ENCODE measurements at places on chromosomes 1 and 21.

DNA sequence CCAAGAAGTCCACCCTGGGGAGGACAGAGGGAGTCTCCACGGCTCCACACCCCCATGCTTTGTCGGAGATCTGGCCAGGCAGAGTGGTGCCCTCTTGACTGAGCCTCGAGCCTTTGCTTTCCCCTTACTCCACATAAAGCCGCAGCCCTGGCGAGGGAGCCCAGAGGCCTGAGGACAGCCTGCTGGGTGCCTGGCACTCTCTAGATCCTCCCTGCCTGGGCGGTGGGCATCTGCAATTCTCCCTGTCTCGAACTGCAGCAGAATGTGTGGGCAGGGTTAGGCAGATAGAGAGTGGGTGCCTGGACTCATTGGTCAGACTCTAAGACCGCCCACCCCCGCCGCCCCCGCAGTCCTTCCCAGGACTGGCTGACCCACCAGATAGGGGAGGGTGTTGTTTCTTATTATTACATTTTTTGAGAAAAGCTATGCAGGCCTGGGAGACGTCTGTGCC, 13.9 kb downstream of the EPHX1 start:
- no peak for DNase-seq

DNA sequence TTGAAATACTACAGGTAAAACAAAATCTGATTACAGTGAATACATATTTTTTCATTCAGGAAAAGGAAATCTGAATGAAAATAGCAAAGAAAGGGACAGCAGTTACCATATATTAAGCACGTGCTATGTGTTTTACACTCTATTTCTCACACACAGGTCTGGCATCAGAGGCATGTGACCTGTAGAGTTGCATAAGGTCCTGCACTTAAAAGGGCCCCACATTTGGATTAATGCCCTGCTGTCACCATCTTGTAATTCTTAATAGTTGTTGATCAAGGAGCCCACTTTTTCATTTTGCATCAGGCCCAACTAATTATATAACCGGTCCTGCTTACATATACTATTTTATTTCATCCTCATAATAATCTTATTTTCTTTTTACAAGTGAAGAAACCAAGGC, 125.8 kb downstream of the LRRC40 start:
- DNase-seq = no peak

GRCh38 chr1:212853658-212854057, 4.4 kb upstream of the FLVCR1 start:
- DNase-seq = no peak

- DNase-seq = peak; percentile 39
These were observed 43.7 kb downstream of the DISP3 start for GRCh38 chr1:11522400-11523235.

- DNase-seq = peak; percentile 66
These were observed 361.5 kb upstream of the ZP4 start for GRCh38 chr1:238252033-238252802.

DNA sequence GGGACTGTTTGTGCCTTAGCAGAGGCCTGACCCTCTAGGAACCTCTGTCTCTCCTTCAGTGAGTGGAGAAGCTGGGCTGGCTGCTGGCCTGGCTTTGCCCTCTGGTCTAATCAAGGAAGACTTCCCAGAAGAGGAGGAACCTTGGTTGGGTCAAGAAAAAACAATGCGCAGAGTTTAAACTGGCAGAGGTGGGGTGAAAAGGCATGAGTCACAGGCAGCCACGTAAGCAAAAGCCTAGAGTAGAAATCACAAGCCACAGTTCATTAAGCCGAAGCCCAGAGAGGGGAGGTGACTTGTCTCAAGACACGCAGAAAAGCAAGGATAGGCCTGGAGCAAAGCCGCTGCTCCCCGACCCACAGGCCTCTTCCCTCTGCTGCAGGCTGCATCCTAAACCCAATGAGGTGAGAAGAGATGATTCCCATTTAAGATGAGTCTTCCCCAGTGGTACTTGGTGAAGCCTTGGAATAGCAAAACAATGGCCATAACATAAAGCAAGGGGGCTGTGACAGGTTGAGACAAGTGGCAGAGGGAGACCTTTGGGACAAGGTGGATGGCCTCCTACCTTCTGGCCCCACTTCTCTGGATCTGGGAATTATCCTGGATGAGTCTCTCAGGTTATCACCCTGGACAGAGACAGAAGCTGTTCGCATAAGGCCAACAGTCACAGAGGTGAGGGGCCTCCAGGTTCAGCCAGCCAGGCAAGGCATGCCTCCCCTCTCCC, 7.7 kb downstream of the PDZK1IP1 start:
- no peak for DNase-seq

GRCh38 chr1:93446837-93447451, 974 bp upstream of the FNBP1L start:
- DNase-seq = no peak

DNA sequence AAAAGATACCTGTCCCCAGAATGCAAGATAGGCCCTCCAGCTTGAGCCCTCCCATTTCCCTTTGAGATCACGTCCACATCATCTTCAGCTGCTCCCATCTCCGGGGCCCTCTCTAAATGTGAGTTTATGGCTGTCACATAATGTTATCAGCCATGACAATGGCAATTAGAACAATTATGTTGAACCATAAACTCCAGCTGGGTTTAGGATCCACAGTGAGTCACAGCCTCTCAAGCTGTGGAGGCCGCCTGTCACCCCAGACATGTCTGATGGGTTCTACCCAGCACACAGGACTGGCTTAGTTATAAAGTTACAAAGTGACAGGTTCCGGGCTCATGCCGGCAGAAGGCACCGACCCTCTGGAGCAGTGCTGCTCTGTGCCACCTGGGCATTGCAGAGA, 597.3 kb downstream of the PTPRU start:
- no peak for DNase-seq

DNA sequence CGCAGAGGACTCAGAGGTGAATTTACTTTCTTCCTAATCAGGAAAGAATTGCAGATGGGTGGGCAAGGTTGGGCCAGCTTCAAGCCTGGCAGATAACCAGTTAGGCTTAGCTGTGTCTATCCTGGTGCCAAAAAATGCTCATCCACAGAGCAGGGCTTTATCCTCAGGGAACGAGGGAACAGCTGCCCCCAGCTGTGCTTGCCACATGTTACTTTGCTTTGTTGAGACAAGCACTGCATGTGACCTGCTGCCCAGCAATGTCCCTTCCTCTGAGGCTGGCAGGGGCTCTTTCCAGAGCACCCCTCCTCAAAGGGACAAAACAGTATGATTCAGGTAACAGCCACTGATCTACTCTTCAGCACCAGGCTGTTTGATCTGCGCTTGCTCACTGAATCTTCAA, 505.1 kb upstream of the USP24 start:
- peak; percentile 71 for DNase-seq

DNA sequence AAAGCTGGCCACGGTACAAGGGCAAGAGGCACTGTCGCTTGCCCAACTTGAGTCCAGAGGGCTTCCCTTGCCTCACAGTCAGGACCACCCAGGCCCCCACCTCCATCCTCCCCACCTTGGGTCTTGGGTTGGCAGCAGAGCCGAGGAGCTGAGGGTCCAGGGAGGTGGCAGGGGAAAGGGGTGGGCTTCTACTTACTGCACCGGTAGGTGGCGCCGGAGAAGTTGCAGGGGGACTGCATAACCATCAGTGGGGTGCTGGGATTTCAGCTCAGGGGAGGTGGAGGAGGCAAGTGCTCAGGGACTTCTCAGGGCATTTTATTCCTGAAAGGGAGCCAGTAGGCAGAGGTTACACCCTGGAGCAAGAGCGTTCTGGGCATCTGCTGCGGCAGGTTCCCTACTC, 44.0 kb downstream of the TRIM62 start:
- DNase-seq = no peak

GRCh38 chr1:46774297-46774696, 24.5 kb upstream of the CYP4B1 start:
- no peak for DNase-seq

- DNase-seq = no peak
These were observed 32.6 kb upstream of the RD3 start for GRCh38 chr1:211524521-211524920.

DNA sequence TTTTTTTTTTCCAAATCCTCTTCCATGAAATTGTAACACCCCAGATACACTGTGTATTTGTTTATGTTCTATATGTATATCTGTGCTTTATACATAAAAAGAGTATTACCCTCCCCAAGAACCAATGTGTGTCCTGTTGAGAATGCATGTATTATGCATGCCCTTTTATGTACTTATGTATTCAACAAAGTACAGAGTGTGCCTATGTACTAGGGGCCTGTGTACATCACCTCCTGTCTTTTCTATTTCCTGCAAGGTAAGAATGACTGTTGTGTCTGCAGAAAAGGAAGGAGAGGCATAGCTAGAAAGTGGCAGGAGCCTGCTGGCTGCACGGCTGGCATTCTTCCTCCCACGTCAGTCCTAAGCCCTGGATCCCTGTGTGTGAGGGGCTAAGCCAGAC, 7.0 kb downstream of the TMEM61 start:
- DNase-seq = no peak

DNA sequence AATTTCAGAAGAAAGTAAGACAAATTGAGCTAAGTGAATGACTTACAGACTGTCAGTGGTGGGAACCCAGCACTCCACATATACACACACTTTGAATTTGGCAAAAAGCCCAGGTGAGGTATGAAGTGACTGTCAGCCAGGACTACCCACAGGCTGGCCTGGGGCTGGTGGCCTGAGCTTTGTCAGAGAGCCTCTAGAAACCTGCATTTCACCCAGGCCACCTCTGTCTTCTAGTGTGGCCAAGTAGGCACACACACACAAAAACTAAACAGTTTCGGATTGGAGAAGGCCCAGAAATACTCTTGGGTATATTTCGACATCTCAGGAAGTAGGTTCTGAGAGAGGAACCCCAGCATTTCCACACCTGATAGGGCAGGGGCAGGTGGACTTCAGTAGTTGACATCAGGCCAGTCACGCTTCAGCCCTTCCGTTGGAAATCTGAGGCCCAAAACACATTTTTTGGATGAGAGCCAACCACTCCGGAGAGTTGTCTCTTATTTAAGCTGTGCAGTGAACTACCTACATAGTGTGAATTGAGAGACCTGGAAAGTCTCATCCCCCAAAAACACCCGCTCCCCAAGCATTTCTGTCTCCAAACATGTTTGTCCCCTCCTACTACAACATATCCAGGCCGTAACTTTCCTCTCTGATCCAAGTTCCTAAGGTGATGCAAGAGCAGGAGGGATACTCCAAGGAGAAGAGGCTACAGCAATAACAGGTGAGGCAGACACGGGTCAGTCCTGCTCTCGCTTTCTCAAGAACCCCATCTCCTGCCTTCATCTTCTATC, 167.2 kb upstream of the PROX1 start:
- no peak for DNase-seq

GRCh38 chr1:171663854-171664575, 11.5 kb upstream of the MYOC start:
- no peak for DNase-seq

GRCh38 chr1:210347112-210347511, 18.4 kb downstream of the HHAT start:
- DNase-seq = no peak

GRCh38 chr1:7401814-7402547, 369.1 kb upstream of the VAMP3 start:
- DNase-seq = no peak

- DNase-seq = no peak
These were observed 91.5 kb upstream of the ACTL8 start for GRCh38 chr1:17663646-17664045.

GRCh38 chr21:17900281-17900989, 81.3 kb upstream of the C21orf91 start:
- no peak for DNase-seq

- no peak for DNase-seq
These were observed 2.7 kb downstream of the FCER1G start for GRCh38 chr1:161217831-161218230.

- DNase-seq = no peak
These were observed 6.5 kb upstream of the LRRC39 start for GRCh38 chr1:100184536-100184935.

DNA sequence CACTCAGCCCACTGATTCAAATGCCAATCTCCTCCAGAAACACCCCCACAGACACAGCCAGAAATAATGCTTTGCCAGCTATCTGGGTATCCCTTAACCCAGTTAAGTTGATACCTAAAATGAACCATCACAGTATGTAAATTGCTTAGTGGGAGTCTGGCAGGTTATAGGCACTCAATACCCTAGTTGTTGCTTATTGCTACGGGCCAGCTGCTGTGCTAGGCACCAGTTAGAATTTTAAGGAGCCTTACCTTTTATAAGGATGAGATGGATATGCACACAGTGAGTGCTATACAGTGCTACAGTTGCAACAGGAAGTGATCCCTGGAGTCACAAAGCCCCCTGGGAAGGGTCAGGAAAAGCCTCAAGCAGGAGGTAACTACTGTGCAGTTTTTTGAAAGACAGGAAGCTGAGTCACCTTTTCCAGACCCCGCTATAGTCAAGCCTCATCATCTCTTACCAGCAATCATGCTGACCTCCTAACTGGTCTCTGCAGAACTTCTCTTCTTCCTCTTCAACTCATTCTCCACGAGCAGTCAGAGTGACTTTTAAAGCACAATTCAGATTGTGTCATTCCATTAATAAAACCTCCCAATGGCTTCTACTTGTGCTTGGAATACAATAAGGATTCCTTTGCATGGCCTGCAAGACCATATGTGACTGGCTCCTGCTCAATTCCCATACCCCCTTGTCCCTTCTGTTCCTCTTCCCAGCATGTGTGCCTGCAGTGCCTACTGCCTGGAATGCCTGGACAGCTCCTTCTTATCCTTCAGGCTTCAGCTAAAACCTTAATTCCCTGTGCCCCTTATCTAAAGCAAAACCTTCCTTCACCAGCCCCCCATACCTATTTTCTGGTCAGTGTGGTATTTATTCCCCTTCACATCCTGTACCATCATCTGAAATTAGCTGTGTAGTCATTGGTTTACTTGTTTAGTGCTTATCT, 10.4 kb upstream of the TLR5 start:
- DNase-seq = no peak

DNA sequence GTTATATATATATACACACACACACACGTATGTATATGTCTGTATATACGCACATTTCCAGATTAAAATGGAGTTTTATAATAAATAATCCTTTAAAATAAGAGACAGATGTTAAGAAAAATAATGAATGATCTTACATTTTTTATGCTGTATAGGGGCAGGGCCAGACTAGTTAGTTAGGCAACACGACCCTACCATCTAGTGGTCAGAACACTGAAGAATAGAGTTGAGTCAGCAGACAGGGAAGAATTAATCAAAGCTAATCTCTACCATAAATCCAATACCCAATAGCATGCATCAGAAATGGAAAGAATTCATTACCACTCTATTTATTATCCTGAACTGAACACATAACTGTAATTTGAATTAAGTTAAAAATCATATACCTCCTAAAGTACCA, 156.7 kb downstream of the BRINP3 start:
- no peak for DNase-seq

DNA sequence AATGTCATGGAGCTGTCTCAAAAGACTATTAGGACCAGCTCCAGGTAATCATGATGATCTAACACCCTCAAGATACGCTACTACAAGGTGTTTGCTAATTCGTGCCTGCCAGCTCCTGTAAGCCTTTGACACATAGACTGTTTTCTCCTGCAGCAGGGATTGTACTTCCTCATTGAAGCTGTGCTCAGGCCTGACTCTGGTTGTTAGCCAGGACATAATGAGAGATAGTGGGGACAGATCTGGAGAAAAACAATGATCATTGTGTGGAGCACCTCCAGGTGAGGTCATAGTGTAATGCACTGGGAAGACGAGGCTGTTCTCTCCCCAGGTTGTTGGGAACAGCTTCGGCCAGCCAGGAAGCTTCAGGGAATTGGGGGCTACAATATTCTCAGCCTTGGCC, 94.6 kb downstream of the SETD4 start:
- no peak for DNase-seq

GRCh38 chr1:29744684-29745490, 508.6 kb downstream of the PTPRU start:
- DNase-seq = no peak

Measured in right forelimb (tissue), 1 donor.